Transverse colon (tissue), 4 donors: ENCODE measurements at places on chromosomes 2 and 18. TPM values are rescaled to one million over a fixed set of nuclear protein-coding genes. Genes with fewer than 3 reads are reported as not detected.

GRCh38 chr2:131966256-131966655, 195.5 kb downstream of the ANKRD30BL start:
- no peaks in the 10 kb centered on the region for H3K4me1 ChIP-seq
- H3K36me3 ChIP-seq: no peaks in the 10 kb centered on the region
- no peaks in the 10 kb centered on the region for H3K27me3 ChIP-seq

GRCh38 chr18:50607378-50607926, 47.6 kb downstream of the MAPK4 start:
- no peak overlapping the region for H3K27ac ChIP-seq
- no peaks in the 10 kb centered on the region for H3K27me3 ChIP-seq
- no peak overlapping the region for H3K4me3 ChIP-seq
- H3K4me1 ChIP-seq: no peaks in the 10 kb centered on the region
- H3K36me3 ChIP-seq: no peaks in the 10 kb centered on the region
- no peak for DNase-seq

The DLX1 gene
- total RNA-seq: not detected

GRCh38 chr2:59694176-59694575, 859.3 kb downstream of the BCL11A start:
- H3K36me3 ChIP-seq: no peaks in the 10 kb centered on the region
- no peaks in the 10 kb centered on the region for H3K27me3 ChIP-seq
- H3K27ac ChIP-seq: no peak overlapping the region
- H3K4me3 ChIP-seq: no peak overlapping the region
- no peak for DNase-seq

The AGXT gene
- 2.2 TPM for total RNA-seq

DNA sequence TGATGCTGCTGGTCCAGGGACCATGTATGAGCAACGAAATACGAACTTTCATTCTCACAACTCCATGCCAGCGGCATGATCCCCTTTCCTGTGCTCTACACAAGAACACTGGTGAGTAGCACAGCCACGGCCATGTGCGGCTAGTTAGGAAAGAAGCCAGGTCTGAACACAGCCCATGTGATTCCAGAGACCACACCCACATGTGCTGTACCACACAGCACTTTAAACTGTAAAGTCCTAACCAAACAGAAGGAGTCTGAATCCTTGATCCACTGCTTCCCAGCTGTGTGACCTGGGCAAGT, 33.0 kb upstream of the ACAA2 start:
- H3K4me3 ChIP-seq: no peak overlapping the region
- no peaks in the 10 kb centered on the region for H3K27me3 ChIP-seq
- peaks cover 23% of the 10 kb centered on the region for H3K4me1 ChIP-seq
- no peaks in the 10 kb centered on the region for H3K36me3 ChIP-seq

- H3K4me1 ChIP-seq: no peaks in the 10 kb centered on the region
- H3K36me3 ChIP-seq: no peaks in the 10 kb centered on the region
- no peak overlapping the region for H3K4me3 ChIP-seq
- no peak overlapping the region for H3K27ac ChIP-seq
- no peak for DNase-seq
- H3K27me3 ChIP-seq: no peaks in the 10 kb centered on the region
Observed at GRCh38 chr2:18118703-18119102, 240.2 kb downstream of the KCNS3 start.

GRCh38 chr2:136020831-136021230, 35.4 kb upstream of the DARS1 start:
- H3K27ac ChIP-seq: no peak overlapping the region
- no peaks in the 10 kb centered on the region for H3K27me3 ChIP-seq
- no peak overlapping the region for H3K4me3 ChIP-seq
- no peaks in the 10 kb centered on the region for H3K36me3 ChIP-seq

The ATIC gene
- 85.7 TPM for total RNA-seq

The TMEM169 gene
- total RNA-seq: 6.4 TPM

DNA sequence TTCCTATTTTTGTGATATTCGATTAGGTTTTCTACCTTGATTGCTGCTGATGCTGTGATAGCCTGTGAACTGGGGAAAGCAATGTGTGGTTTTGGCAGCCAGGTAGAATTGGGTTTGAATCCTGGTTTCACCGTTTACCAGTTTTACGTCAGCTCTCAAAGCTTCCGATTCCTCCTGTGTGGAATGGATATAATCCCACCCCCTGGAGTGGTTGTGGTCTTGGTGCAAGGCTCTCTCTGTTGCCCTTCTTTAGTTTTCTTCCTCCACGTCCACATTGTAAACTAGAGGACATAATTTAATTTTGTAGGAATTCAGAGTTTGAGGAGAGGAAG, 45.0 kb downstream of the PHLPP1 start:
- H3K27me3 ChIP-seq: no peaks in the 10 kb centered on the region
- no peak overlapping the region for H3K4me3 ChIP-seq
- no peaks in the 10 kb centered on the region for H3K4me1 ChIP-seq
- no peak overlapping the region for H3K27ac ChIP-seq
- H3K36me3 ChIP-seq: no peaks in the 10 kb centered on the region

- no peak overlapping the region for H3K27ac ChIP-seq
- no peaks in the 10 kb centered on the region for H3K4me1 ChIP-seq
- H3K36me3 ChIP-seq: no peaks in the 10 kb centered on the region
Observed at GRCh38 chr2:197128126-197128525, 182.5 kb downstream of the ANKRD44 start.

The KIF3C gene
- total RNA-seq: 0.37 TPM

- no peak overlapping the region for H3K4me3 ChIP-seq
- H3K27me3 ChIP-seq: no peaks in the 10 kb centered on the region
- no peak for DNase-seq
- no peaks in the 10 kb centered on the region for H3K36me3 ChIP-seq
- H3K27ac ChIP-seq: no peak overlapping the region
- H3K4me1 ChIP-seq: no peaks in the 10 kb centered on the region
Observed at GRCh38 chr2:194491409-194492115, 1165.5 kb upstream of the SLC39A10 start.
